ENCODE measurements at places on chromosomes 7 and 10. TPM values are rescaled to one million over a fixed set of nuclear protein-coding genes. Genes with fewer than 3 reads are reported as not detected.

Gene NPFFR1
- 0.09 TPM for total RNA-seq

Gene CNNM1
- 0.85 TPM for total RNA-seq

Gene SPDYE8
- not detected for total RNA-seq

Gene PANK1
- 5.4 TPM for total RNA-seq

Gene AKR1B1
- total RNA-seq, result 93.8 TPM

Gene PAPOLB
- 0.06 TPM for total RNA-seq

Gene AGR2
- total RNA-seq, result 164 TPM

Gene C7orf33
- not detected for total RNA-seq

Gene ARHGEF5
- 43.5 TPM for total RNA-seq

Gene SYT15B
- total RNA-seq, result 5.7 TPM

Gene SMURF1
- total RNA-seq, result 29.8 TPM

Gene PLA2G12B
- 0.66 TPM for total RNA-seq

Gene ATP6V1F
- 161 TPM for total RNA-seq

Gene SPDYE9
- total RNA-seq, result not detected

Gene PDZD7
- 1.6 TPM for total RNA-seq

Gene STOX1
- 1.5 TPM for total RNA-seq

Gene HMX3
- not detected for total RNA-seq

Gene GLCCI1
- 25.2 TPM for total RNA-seq

Gene ACSM6
- not detected for total RNA-seq

Gene PROSER2
- total RNA-seq, result 48.2 TPM

Gene LRRD1
- total RNA-seq, result 0.25 TPM

Gene NPSR1
- total RNA-seq, result not detected

Gene SP8
- total RNA-seq, result not detected

Gene RTKN2
- 1.6 TPM for total RNA-seq

Gene HMX2
- total RNA-seq, result 0.25 TPM

Gene CALHM3
- total RNA-seq, result not detected

Gene SLC26A3
- total RNA-seq, result 0.25 TPM

Gene CXCL12
- 99.5 TPM for total RNA-seq

Gene TMEM270
- total RNA-seq, result 0.50 TPM

Gene PGAM2
- 2.1 TPM for total RNA-seq

Gene TMEM130
- 5.0 TPM for total RNA-seq

Gene MYPN
- total RNA-seq, result 0.06 TPM

Gene CPA2
- total RNA-seq, result not detected

Gene GHRHR
- total RNA-seq, result not detected

Gene ADRA2A
- 7.8 TPM for total RNA-seq

Gene GJD4
- not detected for total RNA-seq

Gene PPP1R17
- total RNA-seq, result not detected

Gene TSPAN12
- 76.5 TPM for total RNA-seq

Gene IGF2BP3
- total RNA-seq, result 0.85 TPM

Gene ANXA8
- total RNA-seq, result 0.16 TPM

Gene POLD2
- total RNA-seq, result 60.0 TPM

Gene OPN1SW
- total RNA-seq, result not detected

Gene TMEM229A
- not detected for total RNA-seq

Gene SYNPO2L
- 0.38 TPM for total RNA-seq

Gene PRKAG2
- 40.7 TPM for total RNA-seq

Gene SPDYE1
- not detected for total RNA-seq

Gene AOAH
- 24.7 TPM for total RNA-seq

Gene ASB10
- not detected for total RNA-seq

Gene CCNY
- total RNA-seq, result 77.2 TPM

Gene PNLIPRP3
- total RNA-seq, result not detected
